ENCODE measurements at places on chromosomes 5 and 9.

GRCh38 chr9:124487260-124488182 lies 19.7 kb downstream of the NR5A1 start:
- DNase-seq, result no peak

DNA sequence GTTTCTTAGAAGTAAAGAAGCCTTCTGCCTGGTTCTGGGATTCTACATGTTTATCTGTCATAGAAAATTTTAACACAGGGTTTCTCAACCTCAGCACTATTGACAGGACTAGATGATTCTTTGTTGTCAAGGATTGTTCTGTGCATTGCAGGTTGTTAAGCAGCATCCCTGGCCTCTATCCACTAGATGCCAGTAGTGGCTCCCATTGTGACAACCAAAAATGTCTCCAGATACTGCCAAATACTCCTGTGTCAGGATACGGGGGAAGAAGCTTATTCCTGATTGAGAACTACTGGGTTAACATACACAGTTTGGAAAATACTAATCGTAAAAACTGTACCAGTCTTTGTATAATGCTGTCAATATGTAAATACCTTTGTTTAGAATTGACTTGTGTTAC lies 167.1 kb downstream of the NIPBL start:
- no peak for DNase-seq

DNA sequence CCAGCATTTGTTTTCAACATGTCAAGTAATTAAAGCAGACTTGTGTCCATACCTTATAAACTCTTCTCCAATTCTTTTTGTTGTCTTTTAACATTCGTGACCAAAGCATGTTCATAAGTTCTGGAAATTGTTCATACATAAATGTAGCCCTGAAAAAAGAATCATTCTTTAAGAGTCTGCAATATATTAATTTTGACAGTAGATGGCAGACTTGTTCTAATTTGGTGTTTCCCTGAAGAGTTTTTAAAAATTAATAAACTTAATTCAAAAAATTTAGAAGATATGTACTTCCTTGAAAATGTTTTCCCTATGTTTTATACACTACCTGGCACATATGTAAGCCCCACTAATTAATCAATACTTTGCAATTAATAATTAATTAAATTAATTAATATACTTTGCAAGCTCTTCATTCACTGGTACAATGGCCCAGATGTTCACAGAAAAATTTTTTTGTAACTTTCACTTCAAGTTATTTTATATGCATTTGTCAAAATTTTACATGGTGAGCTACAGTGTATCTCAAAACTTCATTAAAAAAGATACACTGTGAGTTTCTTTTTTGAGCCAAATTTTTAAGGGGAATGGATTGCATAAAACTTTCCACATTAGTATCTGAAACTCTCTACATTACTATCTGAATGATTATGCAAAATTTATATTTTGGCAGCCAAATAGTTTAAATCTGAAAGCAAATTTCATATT lies 42.1 kb downstream of the CLINT1 start:
- DNase-seq, result no peak

GRCh38 chr9:134693641-134694367 lies 52.2 kb downstream of the COL5A1 start:
- DNase-seq, result no peak

DNA sequence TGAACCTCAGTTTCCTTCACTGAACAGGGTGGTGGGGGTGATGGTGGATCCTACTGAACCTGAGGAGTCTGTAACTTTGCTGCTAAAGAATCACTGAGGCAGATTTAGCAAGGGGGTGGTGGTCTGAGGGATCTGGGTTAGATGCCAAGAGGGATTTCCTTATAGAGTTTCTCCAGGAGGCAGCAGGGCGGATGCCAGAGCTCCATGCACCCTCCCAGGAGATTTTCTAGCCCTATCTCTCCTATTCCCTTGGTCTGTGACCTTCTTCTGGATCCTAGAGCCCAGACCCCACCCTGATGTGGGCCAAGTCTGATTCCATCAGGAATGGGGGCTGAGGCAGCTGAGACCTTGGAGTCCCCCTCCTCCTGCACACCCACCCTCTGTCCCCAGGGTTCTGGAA lies 6.0 kb downstream of the PTGS1 start:
- no peak for DNase-seq

GRCh38 chr5:174790906-174791305 lies 66.5 kb downstream of the MSX2 start:
- peak; percentile 3 for DNase-seq

DNA sequence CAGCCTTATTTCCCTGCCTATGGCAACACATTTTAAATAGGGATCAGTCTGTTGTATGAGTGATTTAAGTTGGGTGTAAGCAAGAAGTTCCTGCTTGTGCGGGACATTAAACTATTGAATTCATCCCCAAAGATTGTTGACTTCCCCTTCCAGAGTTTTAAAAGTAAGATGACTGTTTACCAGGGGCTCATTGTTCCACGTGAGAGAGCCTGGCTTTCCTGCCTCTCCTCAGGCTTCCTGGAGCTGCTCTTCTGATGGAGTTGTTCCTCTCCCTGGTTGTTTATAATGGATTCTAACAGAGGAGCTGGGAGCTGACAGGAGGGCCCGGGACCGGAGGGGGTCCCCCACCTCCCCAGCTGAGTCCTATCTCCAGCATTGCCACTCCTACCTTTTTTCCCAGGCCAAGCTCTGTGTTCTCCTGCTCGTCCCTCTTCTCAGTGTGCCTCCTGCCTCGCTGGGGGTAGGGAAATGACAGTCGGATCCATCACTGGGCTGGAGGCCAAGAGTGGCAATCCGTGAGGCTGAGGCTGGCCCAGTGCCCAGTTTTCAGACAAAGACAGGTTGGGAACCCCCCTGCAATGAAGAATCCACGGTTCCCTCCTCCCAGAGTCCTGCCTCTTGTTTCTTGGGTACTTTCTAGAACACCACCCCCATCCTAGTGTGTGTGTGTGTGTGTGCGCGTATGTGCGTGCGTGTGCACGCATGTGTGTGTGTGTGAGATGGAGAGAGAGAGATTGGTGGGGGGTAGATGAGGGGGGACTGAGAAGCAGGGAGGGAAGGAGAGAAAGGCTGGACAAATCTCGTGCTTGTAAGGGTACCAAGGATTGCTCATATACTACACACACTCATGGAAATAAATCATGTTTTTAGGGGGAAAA lies 123.7 kb upstream of the NFIB start:
- DNase-seq, result peak; percentile 94

- DNase-seq, result no peak
These were observed 257.1 kb upstream of the MAP3K1 start for GRCh38 chr5:56558131-56558745.

- peak; percentile 73 for DNase-seq
These were observed 152.2 kb downstream of the ARHGAP26 start for GRCh38 chr5:142922223-142922952.

DNA sequence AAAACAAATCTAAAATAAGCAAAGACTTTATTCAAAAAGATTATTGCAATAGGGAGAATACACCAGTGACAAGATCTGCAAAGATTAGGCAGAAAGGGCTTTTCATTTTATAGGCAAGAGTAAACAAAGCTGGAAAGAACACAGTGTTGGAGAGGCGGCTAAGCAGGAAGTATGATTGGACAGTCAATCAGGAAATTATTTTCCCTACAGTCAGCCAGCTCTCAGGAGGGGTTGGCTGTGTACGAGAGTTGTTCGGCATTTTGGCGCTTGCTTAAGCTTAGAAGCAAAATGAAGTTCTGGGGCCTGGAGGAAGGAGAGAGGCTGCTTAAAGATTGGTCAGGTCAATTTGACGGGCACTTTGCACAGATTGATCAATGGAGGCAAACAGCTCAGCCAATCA lies 1030.5 kb downstream of the TLE4 start:
- no peak for DNase-seq

- no peak for DNase-seq
These were observed 335.0 kb downstream of the NPR3 start for GRCh38 chr5:33046091-33046490.

DNA sequence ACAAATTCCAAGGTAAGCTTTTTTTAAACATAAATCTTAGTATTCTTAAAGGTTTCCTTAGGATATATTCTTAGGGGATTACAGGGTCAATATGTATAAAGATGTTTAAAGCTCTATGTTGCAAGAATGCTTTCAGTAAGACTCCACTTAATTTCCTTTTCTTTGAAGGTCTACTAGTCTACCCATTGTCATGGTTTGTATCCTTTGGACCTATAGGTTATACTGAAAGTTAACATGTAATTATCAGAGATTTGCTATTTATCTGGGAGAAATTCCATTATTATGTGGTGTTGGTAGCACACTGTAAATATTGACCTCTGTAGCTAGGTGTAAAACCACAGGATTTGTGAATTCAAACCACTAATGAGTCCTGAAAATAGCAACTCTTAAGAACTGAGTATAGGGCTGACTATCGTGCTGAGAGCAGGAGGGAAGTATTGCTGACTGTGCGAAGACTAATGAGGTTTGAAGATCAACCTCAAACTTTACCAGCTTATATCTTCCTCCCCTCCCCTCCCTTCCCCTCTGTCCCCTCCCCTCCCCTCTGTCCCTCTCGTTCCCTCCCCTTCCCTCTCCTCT lies 85.6 kb downstream of the GADD45G start:
- peak; percentile 43 for DNase-seq

GRCh38 chr5:73823508-73823925 lies 197.5 kb downstream of the ARHGEF28 start:
- DNase-seq, result no peak

DNA sequence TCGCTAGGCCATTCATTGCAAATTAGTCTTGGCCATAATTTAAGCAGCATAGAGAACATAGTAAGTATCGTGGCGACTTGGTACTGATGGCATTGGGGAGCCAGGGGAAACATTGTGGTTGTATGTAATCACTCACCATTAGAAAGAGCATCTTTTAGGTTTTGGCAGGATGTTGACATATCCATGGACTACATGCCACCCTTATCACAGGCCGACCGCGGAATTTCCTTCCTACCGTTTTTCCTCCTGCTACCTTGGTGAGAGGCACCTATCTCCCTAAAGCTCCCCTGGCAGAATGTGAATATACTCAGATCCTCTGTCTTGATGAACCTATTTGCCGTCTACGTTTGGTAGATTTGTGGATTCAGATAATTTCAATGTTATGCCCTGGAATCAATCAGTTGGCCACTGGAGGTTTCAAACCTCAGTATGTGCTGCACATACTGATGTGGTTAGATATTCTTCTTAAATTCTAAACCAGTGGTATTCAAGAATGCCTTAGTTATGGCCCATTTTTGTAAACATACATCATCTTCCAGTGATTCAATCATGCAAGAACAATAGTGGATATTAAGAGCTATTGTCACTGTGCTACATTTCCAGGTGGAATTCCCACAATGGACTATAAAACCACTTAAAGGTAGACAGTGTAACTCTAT lies 271.0 kb upstream of the HAPLN1 start:
- DNase-seq, result no peak

DNA sequence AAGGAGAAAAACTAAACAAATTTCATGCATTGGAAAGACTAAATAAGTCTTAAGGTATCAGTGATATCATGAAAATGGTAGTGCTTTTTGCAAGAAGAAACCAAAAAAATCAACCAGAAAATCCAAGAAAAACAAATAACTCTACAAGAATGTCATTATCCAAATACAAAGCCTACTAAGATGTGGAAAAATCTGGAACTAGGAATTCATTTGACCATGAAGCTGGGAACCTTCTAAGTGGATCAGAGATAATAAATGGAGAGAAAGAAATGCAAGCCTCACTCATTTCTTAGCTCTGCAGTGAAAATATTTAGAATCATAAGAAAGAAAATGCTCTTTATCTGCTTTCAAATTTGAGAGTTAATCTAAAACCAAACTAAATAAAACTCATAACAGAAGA lies 51.3 kb downstream of the RASEF start:
- DNase-seq, result no peak

DNA sequence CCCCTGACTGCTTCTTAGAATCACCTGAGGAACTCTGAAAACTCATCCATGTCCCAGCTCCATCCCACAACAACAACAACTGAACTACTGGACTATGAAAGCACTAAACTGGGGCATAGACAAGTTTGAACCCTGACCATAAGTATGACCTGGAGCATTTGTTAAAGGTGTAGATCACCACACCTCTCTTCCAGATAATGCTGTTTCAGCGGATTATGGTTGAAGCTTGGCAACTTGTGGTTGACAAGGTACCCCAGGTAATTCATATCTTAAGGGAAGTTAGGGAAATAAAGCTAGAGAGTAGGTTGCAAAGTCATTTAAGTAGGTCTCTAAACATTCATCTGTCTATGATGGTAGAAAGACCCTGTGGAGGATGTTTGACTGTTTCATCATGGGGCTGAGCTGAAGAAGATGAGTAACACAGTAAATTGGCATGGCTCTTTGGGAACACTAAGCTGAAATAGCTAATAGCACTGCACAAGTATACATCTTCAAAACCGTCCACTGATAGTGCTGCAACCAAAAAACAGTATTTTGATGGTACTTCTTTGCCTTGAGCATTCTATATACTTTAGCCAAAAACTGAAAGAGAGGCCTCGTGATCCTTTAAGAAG lies 80.2 kb downstream of the TMEM174 start:
- DNase-seq, result no peak

DNA sequence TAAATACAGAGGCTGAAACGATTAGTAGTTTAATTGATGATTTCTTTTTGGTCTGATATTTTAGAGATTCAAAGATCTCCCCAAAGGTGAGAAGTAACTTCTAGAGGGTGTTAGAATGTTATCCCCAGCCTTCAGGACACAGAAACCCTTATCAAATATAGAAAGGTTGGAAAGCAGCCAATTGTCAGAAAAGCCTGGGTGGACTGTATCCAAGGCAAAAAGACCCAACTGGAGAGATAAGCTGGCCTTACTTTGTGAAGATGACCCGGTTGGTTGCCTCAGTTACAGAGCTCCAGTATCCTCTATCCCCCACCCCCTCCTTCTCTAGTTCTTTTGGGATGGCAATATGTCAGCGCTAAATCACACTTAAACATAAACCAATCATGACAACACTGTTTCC lies 75.7 kb downstream of the GCNT4 start:
- no peak for DNase-seq

DNA sequence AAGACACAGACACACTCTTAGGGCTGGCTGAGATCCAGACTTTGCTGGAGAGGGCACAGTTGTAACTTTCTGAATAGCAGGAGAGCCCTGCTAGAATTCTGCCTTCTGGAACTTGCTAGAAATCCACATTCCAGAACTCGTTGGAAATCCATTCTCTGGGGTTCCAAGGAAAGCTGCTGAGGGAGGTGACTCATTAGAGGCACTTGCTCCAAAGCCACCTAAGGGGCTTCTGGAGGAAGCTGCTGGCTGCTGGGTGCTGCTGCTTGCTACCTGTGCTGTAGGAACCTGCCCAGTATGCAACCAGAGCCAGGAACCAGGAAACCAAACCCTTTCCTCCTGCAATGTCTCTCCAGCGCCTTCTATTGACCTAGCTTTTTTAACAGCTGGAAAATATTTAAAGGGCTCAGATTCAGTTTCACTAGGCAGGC lies 4.1 kb upstream of the TLE4 start:
- DNase-seq, result peak; percentile 2

DNA sequence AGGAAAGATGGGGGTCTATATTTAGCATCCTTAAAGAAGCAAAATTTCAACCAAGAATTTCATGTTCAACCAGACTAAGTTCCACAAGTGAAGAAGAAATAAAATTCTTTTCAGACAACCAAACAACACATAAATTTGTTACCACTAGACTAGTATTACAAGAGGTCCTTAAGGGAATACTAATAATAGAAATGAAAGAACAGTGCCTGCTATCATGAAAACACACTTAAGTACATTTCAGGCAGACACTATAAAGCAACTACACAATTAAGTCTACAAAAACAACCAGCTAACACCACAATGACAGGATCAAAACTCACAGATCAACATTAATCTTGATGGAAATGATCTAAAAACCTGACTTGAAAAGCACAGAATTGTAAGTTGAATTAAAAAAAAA lies 477.2 kb downstream of the PTPRD start:
- no peak for DNase-seq
